Activated CD8-positive, alpha-beta memory T cell treated with anti-CD3 and anti-CD28 coated beads for 1 hour (primary cell): ENCODE measurements at places on chromosomes 16 and 17.

- DNase-seq = no peak
Measured at GRCh38 chr16:4682616-4683254, 10.6 kb upstream of the NUDT16L1 start.

- no peak for DNase-seq
Measured at GRCh38 chr16:9102379-9102778, 10.9 kb downstream of the HAPSTR1 start.

DNA sequence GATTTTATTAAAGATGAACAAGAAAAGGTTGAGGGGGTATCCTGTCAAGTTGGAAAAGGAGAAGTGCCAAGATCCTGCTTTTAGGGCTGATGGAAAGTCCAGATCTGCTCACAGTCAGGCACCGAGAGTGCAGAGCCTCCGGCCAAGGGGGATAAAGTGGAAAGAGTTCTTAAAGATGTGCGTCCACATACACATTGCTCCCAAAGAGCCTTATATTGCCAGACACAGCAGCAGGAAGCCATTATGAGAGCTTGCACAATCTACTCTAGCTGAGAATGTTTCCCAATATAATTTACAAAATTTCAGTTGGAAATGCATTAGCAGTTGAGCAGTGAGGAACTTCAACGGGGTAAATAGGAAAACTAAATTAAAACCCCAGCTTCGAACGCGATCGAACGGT, 95.6 kb downstream of the SALL1 start:
- DNase-seq = no peak

- DNase-seq = no peak
Measured at GRCh38 chr17:74512036-74512435, 19.2 kb downstream of the CD300LB start.

- DNase-seq = no peak
Measured at GRCh38 chr17:21007646-21008045, 35.2 kb downstream of the USP22 start.

GRCh38 chr17:31696184-31696602, 162.9 kb downstream of the COPRS start:
- DNase-seq = no peak

DNA sequence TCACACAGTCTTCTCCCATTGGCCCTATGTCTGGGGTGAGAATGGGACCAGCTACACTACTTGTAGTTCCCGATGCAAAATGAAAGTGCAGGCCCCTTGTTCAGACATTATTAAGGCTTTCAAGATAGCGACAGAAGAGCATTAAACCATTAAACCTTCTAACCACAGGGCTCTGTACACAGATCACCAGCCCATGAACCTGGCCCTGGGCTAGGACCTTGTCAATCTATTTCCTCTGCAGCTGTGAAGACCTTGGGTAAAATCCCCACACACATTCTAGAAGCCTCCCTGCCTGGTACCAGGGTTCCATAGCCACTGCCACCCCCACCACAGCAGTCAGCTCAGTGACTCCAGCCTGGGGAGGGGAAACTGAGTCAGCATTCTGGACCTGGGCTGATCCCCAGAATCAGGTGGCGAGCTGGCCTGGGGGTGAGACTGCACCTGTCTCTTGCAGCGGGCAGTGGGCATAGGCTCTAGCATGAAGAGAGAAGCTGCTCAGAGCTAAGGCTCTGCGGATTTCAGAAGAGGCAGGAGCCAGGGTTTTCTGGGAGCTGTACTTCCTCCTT, 119.7 kb upstream of the LHX1 start:
- DNase-seq = no peak

DNA sequence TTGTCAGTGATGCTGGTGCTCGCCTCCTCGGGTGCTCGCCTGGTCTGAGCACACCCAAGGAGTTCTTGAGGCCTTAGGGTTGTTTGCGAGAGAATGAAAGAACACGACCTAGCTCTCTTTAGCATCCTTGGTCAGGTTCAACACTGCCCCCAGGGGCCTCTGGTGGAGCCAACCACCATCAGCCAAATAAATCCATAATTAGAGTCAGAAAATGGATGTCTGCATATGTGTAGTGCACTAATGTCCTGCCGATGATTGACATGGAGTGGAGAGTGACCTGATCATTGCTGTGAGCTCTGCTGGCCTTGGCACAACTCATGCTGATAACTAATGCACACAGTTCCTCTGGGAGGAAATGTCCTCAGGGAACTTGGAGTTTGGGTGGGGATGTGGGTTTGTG, 8.2 kb upstream of the STH start:
- DNase-seq = no peak

DNA sequence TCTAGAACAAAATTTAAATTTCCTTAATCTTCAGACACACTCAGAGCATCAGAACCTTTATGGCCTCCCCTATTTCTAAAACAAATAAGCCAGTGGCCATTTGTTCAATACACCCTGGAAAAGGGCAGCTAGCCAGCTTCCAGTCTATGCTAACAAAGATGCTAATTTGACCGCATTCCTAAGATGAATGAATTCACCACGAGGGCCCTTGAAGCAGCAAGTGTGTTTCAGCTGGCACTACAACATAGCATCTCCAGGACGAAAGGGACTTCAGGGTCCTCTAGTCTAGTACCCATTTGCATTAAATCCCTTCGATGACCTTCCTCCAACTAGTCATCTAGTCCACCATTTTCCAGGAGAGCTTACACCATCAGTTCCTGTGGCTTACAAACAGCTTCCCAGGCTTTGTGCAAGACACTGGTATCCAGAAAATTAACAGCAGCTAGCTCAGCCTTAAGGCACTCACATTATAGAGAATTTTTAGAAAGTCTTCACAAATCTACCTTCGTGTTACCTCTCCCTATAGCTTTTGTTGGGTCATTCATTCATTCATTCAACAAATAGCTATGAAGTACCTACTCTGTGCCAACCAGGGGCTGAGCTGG, 10.9 kb downstream of the KRT37 start:
- no peak for DNase-seq

- DNase-seq = no peak
Measured at GRCh38 chr17:76701471-76701967, 9.2 kb downstream of the MXRA7 start.

DNA sequence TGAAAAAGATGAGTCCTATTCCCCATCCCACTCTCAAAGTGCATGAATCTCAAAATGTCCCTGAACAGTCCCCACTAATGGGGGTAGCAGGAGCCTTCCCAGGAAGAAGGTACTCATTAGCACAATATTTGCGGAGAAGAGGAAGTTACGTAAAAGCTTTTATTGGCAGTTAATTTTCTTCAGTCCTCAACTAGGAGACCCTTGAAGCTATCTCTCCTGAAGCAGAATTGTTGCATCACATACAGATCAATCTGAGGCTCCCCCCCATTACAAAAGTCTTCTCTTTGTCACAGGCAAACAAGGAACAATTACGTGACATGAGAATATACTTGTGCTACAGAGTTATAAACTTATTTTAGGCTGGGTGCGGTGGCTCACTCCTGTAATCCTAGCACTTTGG, 14.2 kb downstream of the SLFN12L start:
- DNase-seq = no peak

- DNase-seq = no peak
Measured at GRCh38 chr16:4052096-4052495, 64.1 kb downstream of the ADCY9 start.

DNA sequence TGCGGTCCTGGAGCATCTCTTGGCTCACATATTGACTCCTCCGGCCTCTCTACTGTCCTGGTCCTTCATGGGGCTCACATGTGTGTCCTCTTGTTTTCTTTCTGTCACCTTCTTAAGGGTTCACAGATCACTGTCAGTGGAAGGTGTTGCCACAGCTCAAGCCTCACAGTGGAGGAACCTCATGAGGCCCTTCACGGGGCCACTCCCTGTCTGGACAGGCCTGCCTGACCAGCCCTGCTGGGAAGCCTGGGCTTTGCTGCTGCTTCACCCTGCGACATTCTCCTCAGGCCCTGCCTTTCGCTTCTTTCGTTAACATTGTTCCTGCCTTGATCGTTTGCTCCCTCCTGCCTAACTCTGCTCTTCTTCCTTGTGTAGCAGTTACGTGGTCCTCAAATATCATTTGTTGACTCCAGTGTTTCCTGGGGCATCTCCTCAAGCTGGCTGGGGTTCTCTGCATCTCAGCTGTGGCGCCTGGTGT, 55.9 kb downstream of the WDR45B start:
- DNase-seq = no peak

GRCh38 chr17:19867079-19867328, 732 bp downstream of the ULK2 start:
- no peak for DNase-seq

DNA sequence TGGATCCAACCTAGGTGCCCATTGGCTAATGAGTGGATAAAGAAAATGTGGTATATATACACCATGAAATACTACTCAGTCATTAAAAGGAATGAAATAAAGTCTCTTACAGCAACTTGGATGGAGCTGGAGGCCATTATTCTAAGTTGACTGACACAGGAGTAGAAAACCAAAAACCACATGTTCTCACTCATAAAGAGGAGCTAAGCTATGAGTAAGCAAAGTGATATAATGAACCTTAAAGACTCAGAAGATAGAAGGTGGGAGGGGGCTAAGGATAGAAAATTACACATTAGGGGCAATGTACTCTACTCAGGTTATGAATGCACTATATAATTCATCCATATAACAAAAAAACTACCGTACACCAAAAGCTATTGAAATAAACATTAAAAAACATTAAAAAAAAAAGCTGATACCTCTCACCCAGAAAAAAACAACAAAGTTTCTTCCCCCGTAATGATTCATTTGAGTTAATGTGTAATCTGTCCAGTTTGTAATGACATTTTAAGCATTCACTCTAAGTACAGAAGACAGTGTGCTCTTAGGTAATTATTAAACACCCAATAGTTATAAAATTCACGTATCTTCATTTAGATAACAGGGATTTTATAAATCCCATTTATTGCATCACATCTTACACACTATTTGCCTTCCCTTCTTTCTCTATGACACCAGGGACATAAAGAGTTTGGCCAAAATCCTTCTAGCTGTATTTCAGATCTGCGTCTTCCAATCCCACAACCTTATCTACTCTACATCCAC, 941.5 kb downstream of the CDH11 start:
- DNase-seq = no peak

DNA sequence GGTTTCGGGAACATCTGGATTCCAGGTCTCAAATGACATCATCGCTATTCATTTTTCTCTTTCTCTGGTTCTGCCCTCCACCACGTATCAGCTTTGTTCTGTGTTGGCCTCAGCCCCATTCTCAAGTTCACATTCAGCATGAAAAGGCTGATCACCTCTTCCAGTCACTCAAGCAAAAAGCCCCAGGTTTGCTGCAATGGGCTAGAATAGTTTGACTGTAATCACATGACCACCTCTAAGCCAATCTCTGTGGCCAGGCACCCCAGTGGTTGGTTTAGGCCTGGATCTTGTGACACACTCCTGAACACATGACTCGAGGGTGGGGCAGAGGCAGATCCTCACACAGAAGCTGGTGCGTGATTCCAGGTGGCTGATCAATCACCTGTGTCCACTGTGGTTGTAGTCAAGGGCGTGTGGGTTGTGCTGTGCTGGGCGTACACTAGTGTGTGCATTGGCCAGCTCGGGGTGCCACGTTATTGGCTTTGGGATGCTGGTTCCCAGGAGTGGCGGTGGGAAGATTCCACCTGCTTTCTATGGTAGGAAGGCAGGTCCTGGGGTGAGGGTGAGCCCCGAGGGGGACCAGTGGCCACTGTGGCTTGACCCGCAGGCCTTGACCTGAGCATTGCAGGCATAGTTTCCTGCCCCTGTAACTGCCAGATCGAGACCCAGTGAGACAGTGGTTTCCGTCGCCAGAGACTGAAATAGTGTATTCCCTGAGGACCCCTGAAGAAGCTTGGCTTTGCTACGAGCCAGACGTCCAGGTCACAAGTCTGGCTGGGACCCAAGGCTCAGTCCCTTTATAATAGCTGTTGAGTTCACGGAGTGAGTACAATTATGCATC, 12.0 kb downstream of the EEF2K start:
- no peak for DNase-seq

GRCh38 chr17:50199211-50199802, 2.1 kb downstream of the COL1A1 start:
- DNase-seq = no peak

DNA sequence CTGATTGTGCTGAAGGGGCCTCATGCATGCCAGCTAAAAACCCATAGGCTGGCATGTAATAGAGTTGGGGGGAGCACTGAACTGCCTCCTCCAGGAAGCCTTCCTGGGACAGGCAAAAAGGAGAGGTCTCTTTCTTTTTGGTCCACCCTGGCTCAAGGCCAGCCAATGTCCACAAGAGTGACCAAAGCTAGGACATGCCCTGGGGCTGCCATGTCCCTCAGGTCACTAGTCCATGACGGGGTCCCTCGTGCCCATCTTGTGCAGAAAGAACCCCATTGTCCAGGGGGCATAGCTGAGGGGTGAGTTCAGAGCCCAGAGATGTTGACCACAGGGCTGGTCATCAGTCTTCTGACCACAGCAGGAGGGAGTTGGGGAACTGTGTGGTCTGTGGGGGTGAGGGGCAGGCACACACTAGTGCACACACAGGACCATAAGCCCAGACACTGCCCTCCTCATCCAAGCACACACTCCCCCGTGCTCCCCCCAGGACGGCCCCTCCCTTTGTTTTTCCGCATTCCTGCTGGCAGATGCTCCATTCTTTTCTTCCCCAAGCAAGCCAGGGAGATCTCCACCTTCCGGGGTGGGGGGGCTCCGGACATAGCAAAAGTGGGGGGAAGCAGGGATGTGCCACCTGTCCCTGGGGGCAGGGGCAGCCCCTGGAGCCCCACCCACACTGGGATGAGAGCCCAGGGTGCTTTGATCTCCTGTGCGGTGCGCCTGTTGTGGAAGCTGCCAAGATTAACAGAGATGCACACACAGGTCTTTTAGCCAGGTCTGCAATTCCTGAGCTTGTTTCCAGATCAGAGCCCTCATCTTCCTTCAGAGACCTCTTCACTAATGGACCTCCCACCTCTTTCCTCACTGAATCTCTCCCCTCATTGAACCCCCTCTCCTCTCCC, 25.2 kb upstream of the PHB1 start:
- DNase-seq = no peak

DNA sequence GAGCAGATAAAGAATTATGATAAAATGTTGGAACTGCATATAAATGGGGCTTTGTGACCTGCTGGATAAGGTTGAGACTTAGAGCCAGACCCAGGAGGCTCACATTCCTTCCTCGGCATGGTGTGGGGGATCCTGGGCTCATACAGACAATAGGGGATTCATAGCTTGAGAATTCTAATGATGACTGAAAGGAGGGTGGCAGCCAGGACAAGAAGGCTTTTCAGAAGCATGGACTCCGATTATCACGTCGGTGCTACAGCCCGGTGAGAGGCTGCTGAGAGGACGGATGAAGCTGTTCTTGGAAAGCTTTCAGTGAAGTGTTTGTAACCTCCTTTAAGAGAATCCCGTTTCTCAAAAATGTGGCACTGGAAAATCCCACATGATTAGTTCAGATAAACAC, 167.2 kb downstream of the ANKFN1 start:
- no peak for DNase-seq

GRCh38 chr16:30548416-30549253, 9.5 kb downstream of the ZNF764 start:
- DNase-seq = no peak

GRCh38 chr16:15980329-15980728, 30.9 kb downstream of the ABCC1 start:
- no peak for DNase-seq

DNA sequence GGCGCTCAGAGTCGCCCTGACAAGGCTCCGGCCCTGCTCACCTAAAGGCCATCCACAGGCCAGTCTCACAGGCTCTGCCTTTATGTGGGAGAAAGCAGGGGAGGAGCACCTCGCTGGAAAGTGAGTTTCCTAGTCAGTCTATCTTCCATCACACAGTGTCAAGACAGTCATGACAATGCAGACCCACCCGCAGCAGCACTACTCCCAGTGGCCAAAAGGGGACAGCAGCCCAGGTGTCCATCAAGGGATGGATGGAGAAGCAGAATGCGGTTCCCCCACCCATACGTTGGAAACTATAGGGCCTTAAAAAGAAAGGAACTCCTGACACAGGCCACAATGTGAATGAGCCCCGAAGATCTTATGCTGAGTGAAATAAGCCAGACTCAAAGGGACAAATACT, 226.8 kb downstream of the ENGASE start:
- no peak for DNase-seq
